ENCODE measurements at places on chromosomes 5 and 9.

- no peak for DNase-seq
Observed at GRCh38 chr5:154395407-154396106, 50.2 kb upstream of the SAP30L start.

DNA sequence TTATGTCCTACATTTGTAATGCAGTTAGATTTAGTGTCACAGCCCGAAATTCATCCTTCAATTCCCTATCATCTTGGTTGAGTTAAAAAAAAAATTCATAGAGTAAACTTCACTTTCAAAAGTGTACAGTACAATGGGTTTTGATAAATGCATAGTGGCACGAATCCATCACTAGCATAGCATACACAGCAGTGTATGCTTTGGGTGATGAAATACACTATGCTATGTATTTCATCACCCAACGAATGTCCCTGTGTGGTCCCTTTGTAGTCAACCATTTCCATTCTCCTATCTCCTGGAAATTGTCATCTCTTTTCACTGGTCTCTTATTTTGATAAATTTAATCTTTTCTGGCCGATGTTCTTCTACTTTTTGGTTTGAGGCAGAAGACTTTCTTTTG, 129.4 kb upstream of the BASP1 start:
- no peak for DNase-seq

DNA sequence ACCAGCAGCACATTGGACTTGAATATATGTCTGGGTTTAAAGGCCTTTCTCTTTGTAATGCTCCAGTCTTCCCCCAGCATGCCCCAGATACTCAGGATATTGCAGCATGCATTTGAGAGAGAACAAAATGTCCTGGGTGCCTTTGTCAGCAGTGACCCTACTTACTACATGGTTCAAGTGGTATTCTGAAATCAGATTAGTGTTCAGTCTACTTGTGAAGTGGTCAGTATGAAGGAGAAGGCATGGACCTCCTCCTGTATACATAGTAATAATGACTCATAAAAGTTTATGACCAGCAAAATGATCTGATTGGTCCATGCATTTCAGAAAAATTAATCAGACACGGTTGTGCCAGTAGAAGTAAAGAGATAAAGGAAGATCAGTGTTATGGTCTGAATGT, 25.4 kb downstream of the GPR21 start:
- no peak for DNase-seq

DNA sequence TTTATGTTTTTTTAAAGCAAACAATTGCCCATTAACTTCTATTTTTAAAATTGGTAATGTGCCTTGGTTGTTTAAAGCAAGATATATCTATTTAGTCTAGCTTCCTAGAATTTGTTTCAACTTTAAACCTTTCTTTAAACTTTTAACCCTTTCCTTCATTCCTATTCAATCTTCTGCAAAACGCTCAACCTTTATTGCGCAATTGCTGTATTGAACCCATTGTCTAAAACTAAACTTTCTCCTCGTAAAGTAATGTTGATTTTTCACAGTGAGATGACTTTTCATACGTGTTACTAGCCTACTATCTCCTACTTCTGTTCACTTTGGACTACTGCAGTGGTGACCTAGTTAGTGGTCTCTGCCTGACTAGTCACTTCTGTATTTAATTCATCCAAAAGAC, 63.3 kb downstream of the SMC5 start:
- DNase-seq = no peak
